ENCODE measurements at places on chromosomes 12 and 14.

GRCh38 chr12:52660934-52661499 is 9.0 kb upstream of the KRT2 start:
- no peak for DNase-seq

DNA sequence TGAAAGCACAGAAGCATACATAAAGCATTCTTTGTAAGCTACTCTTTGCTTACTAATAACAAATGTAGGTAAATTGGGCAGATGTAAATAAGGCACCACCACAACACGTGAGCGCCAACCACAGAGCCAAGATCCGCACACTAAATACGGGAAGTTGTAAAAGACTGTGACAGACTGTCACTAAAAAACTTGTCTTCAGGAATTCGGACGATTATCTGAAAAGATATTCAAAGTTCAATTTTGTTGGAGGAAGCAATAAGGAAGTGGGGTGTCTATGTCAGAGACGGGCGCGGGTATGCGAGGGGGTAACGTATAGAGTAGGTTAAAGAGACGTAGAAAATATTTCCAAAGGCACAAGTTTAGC is 1.5 kb upstream of the HSP90B1 start:
- no peak for DNase-seq

- DNase-seq = no peak
Observed at GRCh38 chr14:62957562-62957961, 87.7 kb downstream of the KCNH5 start.

DNA sequence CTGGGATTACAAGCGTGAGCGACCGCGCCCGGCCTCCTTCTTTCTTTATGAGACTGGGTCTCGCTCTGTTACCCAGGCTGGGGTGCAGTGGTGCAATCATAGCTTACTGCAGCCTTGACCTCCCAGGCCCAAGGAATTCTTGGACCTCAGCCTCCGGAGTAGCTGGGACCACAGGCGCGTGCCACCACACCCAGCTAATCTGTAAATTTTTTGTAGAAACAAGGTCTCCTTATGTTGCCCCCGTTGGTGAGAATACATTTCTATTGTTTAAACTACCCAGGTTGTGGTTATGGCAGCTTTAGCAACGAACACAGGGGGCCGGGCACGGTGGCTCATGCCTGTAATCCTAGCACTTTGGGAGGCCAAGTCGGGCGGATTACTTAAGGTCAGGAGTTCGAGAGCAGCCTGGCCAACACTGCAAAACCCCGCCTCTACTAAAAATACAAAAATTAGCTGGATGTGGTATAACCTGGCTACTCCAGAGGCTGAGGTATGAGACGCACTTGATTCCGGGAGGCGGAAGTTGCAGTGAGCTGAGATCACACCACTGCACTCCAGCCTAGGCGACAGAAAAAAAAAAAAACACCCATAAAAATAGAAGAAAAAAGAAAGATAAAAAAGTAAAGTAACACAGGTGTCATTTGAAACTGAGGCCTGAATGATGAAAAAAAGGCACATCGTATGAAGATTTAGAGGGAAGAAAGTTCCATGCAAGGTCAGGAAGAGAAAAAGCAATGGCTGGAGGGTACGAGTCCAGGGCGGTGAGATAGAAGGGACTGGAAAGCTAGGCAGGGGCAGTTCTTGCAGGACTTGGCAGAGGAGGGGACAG is 977 bp upstream of the TMEM120B start:
- DNase-seq = no peak

GRCh38 chr14:88775532-88775931 is 17.2 kb downstream of the EML5 start:
- DNase-seq = no peak

- DNase-seq = no peak
Observed at GRCh38 chr12:77782034-77782433, 48.7 kb upstream of the NAV3 start.

DNA sequence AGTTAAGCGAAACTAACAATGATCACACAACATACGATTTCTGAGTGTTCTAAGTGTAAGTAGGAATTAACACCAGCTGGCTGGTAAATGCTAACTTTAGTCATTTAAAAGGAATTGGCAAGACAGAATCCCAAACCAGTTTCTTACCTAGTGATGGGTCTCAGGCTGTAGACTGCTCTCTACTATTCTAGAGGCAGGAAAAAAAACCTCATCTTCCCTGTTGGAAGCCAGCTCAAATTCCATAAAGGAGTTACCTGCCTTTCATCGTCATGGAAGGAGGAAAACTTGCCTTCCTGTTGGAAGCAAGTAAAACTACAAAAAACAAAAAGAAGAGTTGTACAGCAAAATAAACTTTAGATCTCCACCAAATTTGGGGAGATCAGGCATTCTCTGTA is 23.7 kb upstream of the SLC7A8 start:
- DNase-seq = no peak

GRCh38 chr12:12365931-12366431 is 9.1 kb downstream of the BORCS5 start:
- no peak for DNase-seq

DNA sequence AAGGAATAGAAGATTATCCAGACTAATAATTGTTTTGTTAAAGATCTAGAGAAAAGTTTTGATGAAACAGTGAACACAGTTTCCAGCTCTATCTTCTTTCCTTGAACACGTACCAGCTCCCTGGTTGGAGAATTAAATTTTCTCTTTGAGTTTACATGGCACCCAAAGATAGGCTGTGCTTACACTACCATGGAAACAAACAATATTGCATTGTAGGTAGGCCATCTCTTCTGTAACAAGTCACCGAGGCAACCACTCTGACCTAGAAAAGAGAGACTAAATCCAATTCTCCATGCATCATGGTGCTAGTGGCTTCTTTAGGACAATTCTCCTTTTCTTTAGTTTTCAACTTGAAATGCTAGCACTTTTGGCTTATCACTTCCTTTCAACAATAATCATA is 9.9 kb downstream of the BMAL2 start:
- DNase-seq = no peak

- no peak for DNase-seq
Observed at GRCh38 chr14:88785911-88786310, 6.8 kb downstream of the EML5 start.

DNA sequence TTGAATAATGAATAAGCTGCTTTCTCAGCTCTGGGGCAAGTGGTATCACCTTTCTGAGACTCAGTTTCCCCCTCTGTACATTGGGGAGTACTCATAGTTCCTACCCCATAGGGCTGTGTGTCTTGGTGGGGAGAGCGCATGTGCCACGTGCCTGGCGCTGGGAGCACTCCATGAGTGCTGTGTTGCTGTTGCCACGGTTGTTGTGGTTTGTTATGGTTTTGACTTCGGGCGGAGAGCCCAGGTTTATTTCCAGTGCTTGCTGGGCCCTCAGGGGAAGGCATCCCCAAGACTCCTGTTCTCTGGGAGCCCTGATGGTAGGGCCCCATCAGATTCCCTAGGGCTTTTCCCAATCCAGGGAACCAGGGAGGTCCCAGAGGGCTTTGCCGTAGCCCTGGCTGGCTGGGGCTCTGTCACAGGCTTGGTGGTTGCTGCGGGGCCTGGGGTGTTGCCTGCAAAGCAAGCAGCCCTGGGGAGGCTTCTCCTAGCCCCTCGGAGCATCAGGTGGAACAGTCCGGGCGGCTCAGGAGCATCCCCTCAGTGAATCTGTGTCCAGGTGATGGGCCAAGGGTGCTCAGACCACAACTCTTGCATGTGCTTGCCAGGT is 18.6 kb downstream of the SH2B3 start:
- no peak for DNase-seq

- DNase-seq = no peak
Observed at GRCh38 chr12:13095266-13095995, 8.0 kb downstream of the GSG1 start.

DNA sequence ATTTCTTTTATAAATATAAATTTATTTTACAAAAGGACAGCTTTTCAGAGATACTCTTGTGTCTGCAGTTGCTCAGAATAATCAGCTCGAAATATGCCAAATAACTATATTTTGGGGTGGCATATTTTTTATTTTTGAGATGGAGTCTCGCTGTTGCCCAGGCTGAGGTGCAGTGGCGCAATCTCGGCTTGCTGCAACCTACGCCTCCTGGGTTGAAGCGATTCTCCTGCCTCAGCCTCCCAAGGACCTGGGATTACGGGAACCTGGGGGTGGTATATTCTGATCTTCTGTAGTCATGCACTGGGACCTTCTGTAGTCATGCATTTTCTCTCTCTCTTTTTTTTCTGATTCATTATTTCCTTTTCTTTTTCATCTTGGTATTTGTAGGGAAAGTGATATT is 135.0 kb upstream of the AMIGO2 start:
- no peak for DNase-seq

DNA sequence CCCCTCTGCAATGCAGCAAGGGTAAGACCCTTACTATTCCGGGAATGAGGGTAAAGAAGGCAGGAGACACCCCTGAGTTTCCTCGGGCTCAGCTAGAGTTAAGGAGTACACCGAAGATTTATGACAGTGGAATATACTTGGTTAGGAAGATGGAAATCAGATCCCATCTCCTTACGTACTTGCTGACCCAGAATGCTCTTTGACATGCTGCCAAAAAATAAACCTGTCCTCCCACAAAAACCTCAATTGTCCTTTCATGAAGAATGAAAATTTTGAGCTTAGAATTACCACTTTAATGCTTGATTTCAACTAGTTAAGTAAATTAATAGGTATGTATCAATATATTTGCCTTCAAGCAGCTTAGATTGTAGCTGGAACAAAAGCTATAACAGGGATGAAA is 99.5 kb downstream of the PRIMA1 start:
- DNase-seq = no peak

DNA sequence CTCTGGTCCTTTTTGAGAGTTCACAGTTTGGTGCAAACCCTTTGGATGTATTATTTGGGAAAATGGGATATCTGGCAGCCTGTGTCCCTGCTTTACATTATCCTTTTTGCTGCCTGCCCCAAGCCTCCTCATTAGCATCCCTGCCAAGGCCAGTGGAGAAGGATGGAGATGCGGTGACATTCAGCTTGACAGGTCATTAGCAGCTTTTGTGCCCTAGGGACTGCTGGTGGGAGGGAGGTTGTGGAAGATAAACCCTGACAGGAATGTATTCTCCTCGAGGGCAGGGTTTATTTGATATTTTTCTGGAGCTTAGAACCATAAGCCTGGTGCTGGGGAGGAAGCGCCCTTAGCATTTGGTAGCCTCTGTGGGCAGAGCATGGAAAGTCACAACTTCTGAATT is 49.3 kb downstream of the PTPN11 start:
- no peak for DNase-seq

DNA sequence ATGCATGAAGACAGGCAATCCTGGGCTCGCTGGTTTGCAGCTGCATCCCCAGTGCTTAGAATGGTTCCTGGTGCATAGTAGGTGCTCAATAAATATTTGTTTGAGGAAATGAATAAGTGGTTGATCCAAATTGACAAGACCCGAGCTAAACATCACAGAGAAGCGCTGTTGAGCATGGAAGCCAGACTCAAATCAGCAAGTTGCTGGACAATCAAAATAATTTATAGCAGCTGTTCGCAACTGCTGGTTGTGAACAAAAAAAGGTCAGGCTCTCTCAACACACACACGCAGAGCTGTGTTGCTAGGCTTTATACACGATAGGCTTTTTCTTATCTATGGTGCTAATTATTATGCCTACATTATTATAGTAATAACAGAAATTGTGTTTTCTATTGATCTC is 190.2 kb downstream of the TBX5 start:
- DNase-seq = no peak

- no peak for DNase-seq
Observed at GRCh38 chr12:43883311-43883710, 47.4 kb downstream of the TMEM117 start.

DNA sequence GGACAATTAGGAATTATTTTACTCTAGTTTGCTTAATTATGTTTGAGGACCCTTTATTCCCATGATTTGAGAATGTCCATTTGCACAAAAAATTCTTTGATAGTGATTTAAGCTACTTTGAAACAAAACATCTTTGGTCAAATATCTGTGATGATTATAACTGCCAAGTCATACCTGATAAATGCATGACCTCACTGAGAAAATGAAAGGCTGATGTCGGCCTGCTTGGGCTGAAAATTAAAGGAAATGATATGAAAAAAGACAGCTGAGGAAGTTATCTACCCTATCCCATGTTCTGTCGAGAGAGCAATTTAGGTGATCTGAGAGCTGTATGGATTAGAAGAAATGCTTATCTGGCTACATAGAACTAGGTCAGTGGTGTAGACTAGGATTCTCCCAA is 43.6 kb downstream of the ATL1 start:
- DNase-seq = no peak

DNA sequence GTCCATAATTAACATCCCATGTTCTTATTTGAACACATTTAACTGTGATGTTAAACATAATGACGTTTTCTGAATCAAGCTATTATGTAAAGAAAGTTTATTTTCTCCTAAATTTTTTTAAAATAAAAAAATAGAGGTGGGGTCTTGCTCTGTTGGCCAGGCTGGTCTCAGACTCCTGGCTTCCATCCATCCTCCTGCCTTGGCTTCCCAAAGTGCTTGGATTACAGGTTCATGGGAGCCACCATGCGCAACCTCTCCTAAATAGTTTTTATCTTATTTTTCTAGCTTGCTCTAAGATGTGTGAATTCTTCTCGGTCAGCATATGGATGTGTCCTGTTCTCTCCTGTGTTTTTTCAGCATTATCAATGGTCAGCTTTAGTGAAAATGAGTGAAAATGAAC is 3.2 kb downstream of the RAD9B start:
- DNase-seq = no peak

DNA sequence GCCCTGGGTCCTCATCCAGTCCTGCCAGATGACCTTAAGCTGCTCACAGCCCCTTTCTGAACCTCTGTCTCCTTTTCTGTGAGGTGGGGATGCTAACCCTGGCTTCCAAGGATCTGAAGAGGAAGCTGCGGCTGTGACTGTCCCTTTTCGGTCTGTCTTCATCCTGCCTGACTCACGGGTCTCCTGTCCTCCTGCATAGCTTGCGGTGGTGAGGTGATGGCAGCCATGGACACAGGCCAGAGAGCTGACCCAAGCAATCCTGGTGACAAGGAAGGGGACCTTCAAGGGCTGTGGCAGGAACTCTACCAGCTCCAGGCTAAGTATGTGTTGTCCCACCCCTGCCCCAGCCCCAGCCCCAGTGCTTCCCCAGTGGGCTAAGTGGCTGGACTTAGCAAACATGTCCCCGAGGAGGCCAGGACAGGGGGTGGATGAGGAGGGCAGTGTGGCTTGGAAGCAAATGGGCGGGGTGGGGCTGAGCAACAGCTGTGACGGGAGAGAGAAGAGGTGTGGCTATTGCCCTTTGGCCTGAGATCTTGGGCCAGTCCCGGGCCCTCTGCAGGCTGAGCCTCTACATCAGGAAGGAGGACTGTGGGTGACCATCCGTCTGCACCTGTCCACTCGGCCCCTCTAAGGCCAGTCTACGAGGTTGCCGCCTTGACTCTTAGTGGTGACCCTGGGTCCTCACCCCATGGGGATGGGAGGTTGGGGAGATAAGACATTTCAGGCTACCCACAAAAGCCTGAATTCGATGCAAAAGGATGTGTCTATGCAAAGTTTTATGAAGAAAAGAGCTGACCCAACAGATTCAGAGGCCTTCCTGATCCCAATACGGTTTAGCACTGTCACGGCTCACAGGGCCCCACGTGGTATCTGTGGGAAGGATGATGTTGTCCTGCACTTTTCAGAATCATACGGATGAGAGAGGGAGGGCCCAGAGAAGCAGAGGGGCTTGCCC is 1.1 kb downstream of the CCDC197 start:
- no peak for DNase-seq

GRCh38 chr14:61439779-61440418 is 118.5 kb downstream of the PRKCH start:
- DNase-seq = no peak

- DNase-seq = no peak
Observed at GRCh38 chr14:46433381-46433780, 218.2 kb downstream of the RPL10L start.
